Esophagus muscularis mucosa (tissue), 4 donors: ENCODE measurements at places on chromosomes 1 and 21. TPM values are rescaled to one million over a fixed set of nuclear protein-coding genes. Genes with fewer than 3 reads are reported as not detected.

DNA sequence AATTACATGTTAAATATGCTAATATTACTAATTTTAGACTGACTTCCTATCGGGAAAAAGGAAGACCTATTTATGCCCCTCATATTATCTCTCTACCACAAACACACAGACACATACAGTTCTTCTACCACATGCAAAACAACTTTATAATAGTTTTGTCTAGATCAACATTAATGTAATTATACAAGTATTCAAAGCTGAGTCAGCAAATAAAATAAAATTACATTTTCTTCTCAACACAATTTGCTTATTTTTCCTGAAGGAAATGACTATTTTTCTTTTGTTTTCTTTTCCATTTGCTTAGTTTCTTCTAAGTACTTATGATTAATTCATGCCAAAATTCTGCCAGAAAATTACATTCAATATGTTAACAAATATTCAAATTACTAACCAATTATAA, 654.2 kb downstream of the AMY1C start:
- DNase-seq: no peak

Gene CD247
- total RNA-seq: not detected

GRCh38 chr1:52157582-52157981, 15.7 kb downstream of the ZFYVE9 start:
- DNase-seq: peak; percentile 50

Gene FCN3
- total RNA-seq: 8.6 TPM

Gene ARID4B
- total RNA-seq: 25.7 TPM

DNA sequence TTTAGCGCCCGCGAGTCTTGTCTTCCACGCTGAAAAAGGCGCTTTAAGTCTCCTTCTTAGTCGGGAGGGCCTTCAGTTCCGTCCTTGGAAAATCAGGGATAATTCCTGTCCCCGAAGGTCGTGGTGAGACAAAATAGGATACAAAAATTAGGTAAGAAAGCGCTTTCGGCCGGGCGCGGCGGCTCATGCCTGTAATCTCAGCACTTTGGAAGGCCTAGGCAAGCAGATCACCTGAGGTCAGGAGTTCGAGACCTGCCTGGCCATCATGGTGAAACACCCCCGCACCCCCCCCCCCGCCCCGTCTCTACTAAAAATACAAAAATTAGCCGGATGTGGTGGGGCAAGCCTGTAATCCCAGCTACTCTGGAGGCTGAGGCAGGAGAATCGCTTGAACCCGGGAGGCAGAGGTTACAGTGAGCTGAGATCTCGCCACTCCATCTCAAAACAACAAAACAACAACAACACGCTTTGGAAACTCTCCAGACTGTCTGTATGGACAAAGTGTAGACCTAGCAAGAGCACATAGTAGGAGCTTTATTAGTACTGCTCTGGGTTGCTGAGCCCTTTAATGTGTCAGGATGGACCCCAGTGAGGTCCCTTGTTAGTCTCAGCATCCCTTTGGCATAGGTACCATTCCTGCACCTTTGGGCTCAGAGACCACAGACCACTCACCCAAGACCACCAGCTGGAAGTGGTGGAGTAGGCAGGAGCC, 790 bp upstream of the TMEM54 start:
- no peak for DNase-seq

Gene C1orf226
- total RNA-seq: 17.0 TPM

DNA sequence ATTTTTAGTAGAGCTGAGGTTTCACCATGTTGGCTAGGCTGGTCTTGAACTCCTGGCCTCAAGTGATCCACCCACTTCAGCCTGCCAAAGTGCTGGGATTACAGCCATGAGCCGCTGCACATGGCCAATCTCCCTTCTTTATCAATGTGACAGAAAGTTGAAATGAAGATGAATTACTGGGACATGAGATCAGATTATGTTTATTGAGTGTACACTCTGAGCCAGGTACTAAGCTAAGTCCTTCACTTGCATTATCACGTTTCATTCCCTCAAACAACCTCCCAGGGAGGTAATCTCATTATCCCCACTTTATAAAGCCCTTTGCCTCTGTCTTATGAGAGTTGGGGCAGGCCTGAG, 6.3 kb upstream of the CHI3L2 start:
- DNase-seq: no peak

GRCh38 chr1:100461222-100461621, 76.7 kb upstream of the GPR88 start:
- DNase-seq: no peak

DNA sequence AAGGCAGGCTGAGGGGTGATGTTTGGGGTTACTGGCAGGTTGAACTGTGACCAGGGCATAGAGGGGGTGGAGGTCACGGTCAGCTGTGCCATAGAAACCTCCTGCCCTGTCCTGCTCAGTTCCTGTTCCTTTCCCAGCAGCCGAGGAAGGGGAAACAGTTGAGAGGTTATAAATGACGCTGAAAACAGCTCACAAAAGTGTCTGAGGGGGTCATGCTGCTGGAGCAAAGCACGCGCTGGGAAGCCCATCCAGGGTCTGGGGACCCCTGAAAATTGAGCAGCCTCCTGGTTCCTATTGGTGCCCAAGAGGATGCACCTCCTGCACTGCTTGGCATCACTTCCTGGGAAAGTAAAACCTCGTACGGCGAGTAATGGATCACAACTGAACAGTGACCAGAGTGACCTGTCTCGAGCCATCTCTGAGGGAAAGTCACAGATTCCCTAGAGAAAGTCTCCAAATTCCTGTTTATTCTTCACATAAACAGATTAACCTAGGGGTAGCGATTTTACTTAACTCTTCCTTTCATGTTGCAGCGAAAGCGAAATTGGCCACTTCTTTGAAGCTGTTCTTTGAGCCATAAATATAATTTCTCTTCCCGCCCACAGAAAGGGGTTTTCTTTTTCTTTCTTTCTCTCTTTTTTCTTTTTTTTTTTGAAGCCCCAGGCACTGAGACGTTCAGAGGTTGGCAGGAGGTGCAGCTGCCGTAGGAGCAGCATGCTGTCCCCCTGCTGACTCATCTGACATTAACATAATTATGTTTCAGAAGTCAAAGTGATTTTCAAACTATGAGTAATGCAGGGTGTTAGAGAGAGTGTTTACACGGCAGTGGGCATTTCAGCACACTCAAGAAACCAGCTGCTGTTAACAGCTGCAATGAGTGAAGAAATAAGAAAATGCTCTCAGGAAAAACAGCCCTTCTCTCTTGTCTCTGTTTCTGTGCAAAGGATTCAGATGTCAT, 41.8 kb upstream of the ATF3 start:
- peak; percentile 91 for DNase-seq

Gene GJA8
- total RNA-seq: not detected

- no peak for DNase-seq
Observed at GRCh38 chr1:246773213-246773641, 49.0 kb downstream of the SCCPDH start.

GRCh38 chr1:177871613-177872307, 98.1 kb downstream of the SEC16B start:
- DNase-seq: peak; percentile 55

Gene FNDC10
- total RNA-seq: 0.84 TPM

GRCh38 chr1:57367945-57368344, 55.9 kb downstream of the DAB1 start:
- no peak for DNase-seq

- no peak for DNase-seq
Observed at GRCh38 chr21:44263221-44263760, 1.6 kb upstream of the DNMT3L start.

DNA sequence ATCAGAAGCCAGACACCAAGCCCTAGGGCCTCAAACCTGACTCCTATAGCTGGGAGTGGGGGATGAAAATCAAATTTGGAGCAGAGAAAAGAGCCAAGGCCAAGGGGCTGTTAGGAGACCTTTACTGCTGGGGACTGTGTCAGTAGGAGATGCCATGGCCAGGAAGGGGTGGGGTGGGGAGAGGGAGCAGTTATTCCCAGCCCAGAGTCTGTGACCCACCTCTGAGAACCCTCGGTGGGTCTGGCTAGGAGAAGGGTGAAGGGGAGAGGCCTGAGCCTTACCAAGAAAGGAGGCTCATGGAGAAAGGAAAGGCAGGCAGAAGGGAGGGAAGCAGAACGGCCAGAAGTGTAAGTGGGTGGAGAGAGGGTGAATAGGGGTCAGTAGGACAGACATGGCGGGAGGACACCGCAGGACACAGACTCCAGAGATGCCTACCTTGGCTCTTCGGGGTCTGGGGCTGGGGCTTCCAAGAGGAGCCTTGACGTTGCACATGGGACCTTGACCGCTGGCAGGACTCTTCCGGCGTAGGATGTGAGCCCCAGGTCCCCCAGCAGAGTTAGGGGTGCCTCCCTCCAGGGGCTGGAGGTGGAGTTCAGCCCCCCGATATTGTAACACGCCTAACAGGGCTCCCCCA, 1.2 kb downstream of the ADAMTS4 start:
- no peak for DNase-seq

Gene CENPF
- total RNA-seq: 0.32 TPM

- DNase-seq: no peak
Observed at GRCh38 chr1:48109390-48110013, 112.3 kb upstream of the TRABD2B start.

- no peak for DNase-seq
Observed at GRCh38 chr1:208093754-208094719, 150.1 kb downstream of the PLXNA2 start.

DNA sequence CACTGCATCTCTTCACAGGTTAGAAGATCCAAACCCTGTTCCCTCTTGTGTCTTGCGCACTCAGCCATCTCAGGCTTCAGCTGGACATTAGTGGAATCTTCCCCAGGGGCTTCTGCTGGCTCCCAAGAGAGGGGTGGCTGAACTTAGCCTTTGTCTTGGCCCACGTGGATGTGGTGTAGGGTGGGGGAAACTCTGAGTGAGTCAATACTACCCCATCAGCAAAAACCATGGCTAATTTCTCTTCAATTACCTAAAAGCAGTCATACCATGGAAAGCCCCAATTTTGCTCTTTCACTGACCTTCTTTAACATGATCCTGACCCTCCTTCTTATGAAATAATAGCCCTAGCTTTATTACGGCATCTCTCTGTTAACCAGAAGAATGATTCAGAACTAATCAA, 72.5 kb upstream of the RAB3GAP2 start:
- DNase-seq: no peak

GRCh38 chr1:109548321-109549267, at the start of gene GNAI3:
TSS of gene GNAI3 (plus strand) at chr1:109548615. CDS start at chr1:109548721, 106 bp downstream.
- peak; percentile 98 for DNase-seq

DNA sequence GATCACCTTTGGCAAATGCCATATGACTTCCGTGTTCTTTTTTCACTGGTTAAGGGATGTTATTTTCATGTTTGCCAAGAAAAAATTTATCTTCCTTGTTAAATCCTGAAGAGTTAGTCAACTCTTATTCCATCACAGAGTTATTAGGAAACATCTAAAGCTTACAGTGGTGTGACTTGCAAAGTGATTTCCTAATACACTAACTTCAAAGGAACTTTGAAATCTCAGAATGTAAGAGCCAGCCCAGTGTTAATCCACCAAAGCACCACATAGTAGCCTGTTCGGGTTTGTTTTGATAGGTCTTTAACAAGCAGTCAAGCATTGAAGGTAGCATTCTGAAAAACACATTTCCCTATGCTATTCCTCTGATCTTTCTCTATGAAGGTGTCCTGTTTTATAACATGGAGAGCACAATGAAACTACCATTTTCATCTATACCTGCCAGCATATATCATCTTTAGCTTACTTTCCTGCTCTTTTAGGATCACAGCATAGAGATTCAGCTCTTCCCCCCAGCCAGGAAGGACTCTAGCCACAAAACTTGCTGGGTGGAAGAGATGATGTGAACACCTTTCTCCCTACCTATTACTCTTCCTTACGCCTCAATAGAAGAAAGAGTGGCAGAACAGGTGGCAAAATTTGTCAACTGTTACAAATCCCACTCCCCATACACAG, 82.4 kb upstream of the MAGI3 start:
- DNase-seq: no peak

DNA sequence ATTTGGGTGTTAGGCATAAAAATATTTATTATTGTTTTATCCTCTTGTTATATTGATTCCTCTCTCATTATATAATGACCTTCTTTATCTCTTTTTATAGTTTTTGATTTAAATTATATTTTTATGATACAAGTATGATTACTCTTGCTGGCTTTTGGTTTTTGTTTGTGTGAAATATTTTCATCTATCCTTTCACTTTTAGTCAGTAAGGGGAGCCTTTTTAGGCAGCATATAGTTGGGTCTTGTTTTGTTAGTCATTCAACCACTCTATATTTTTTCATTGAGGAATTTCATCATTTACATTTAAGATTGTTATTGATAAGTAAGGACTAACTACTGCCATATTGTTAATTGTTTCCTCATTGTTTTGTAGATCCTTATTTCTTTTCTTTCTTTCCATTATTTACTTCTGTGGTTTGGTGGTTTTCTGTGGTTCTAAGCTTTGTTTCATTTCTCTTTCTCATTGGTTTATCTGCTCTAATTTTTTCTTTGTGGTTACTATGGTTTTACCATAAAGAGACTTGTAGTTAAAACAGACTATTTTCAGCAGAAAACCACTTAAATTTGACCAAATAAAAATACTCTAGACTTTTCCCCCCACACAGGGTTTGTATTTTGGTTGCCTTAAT, 593.1 kb downstream of the NUF2 start:
- DNase-seq: no peak

Gene TIE1
- total RNA-seq: 16.2 TPM

GRCh38 chr1:99577313-99577712, 68.6 kb upstream of the PALMD start:
- no peak for DNase-seq

Gene OR10Z1
- not detected for total RNA-seq

DNA sequence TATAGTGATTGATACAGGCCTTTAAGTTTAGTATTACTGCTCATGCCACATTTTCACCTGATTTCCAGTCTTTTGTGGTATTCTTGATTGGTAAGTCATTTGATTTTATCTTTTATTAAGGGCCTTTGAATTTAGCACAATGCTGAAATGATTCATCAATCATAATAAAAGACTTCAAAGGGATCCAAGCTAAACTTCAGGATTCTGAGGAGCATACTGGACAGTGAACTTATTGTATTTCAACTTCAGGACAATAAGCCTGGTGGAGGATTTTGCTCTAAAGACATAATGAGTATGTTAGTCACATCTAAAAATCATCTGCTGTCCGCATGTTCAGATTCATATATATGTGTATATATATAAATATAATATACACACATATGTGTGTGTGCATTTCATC, 233.3 kb downstream of the SETD4 start:
- no peak for DNase-seq

Gene PCSK9
- 0.29 TPM for total RNA-seq

DNA sequence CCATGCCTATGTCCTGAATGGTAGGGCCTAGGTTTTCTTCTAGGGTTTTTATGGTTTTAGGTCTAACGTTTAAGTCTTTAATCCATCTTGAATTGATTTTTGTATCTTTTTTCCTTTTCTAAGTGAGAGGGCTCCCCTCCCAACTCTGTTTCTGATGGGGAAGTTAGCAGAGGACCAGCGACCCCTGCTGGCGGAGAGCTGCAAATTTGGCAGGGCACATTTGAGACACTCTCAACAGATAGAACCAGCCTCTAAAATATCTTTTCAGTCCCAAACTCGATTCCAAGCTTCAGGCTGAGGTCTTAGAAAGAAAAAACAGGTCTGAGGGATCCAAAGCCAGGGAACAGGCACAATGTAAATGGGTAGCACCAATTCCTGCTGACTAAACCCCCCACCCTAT, 32.5 kb downstream of the LRRC3 start:
- no peak for DNase-seq

GRCh38 chr1:101485712-101486111, 248.9 kb downstream of the S1PR1 start:
- DNase-seq: no peak
